ENCODE measurements at places on chromosomes 16 and 17.

DNA sequence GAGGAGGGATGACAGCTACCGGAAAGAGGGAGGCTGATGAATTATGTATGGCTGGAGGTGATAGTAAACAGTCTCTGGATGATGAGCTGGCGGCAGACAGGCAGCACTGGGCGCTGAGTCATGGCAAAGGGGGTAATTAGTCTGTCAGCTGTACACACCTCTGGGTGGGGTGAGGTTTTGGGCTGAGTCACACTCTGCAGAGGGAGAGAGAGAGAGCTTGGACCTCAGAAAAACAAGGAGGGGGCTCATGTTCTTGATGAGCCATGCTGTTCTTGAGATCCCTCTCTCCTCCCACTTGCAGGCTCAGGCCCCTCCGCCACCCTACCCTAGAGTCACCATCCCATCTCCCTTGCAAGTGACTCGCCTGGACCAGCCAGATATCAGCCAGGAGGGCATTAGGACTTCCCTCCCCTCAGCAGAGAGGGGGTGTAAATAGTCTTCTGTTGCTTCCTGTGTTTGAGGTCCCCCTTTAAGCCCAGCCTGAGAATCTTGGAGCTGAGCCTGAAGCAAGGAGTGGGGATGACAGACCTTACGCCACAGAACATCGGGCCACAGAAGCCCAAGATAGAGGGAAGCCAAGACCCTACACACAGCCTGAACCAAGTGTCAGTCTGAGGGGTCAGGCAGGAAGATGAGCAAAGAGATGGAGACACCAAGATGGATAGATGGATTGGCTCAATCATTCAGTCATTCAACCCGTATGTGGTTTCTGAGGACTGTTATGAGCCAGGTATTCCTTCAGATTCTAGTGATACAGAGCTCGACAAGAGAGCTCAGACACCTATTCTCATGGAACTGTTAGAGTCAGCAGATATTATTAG, 383.2 kb upstream of the CCL2 start:
- peak; percentile 30 for DNase-seq

DNA sequence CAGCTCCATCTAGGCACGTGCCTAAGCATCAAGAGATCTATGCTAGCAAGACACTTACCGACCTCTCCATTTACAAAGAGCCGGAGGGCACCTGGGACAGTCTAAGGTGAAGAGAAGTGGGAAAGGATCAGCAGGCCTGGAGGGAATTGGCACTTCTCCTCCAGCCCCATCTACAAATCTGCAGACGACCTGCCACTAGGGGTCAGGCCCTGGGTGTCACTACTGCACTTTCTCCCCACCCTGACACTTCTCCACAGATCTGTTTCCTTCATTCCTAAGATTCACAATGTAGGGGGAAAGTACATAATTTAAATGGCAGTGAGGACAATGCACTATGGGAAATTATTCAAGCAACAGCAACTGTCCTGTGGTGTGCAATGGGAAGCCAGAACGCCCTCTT, 8.1 kb downstream of the MKS1 start:
- no peak for DNase-seq

DNA sequence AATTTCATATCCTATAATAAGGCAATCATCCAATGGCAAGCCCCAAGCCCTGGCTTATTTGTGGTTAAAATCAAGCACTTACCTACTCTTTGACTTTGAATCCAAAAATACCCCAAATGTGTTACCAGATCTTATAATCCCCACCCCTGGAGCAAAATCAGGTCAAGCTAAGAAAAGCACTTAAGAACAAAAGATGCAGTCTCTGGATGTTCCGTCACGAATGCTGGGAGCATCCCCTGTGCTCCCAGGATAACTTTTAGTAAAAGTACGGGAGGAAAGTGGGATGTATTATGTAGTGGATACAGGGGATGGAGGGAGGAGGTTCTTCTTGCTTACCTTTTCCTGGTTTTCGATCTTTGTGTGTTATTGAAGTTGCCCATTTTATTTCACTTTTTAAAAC, 29.5 kb downstream of the SHISA9 start:
- DNase-seq: no peak

GRCh38 chr16:85789773-85790172, 9.6 kb downstream of the EMC8 start:
- no peak for DNase-seq

- no peak for DNase-seq
Observed at GRCh38 chr16:70472786-70473433, 18.5 kb downstream of the FCSK start.

- no peak for DNase-seq
Observed at GRCh38 chr17:19874256-19874655, 6.5 kb upstream of the ULK2 start.

DNA sequence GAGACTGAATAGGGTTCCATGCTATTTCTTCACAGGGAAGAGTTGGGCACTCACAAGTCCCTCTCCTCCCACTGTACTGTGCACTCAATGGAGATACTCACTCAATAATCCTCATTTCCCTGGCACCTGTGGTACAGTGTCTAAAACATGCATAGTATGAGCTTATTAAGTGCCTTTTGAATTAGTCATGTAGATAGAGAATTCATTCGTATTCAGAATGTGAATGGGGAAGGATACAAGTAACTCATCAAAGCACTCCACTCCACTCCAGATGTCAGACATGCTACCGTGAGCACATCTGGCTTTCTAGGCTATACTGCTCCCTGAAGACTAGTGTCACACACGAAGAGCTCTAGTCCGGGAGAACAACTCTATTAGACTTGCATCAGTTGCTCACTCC, 6.3 kb downstream of the C17orf75 start:
- DNase-seq: peak; percentile 97

DNA sequence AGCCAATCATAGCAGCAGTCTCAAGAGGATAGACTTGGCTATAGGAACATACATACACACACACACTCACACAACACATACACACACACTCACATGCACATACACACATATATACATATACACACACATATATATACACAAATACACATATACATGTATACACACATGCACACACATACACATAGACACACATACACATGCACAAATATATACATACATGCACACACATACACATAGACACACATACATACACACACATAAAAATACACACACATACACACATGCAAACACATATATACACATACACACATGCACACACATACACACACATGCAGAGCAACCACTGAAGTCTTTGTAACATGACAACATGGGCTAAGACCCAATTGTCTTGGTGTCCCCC, 19.7 kb downstream of the CBLN1 start:
- DNase-seq: no peak

DNA sequence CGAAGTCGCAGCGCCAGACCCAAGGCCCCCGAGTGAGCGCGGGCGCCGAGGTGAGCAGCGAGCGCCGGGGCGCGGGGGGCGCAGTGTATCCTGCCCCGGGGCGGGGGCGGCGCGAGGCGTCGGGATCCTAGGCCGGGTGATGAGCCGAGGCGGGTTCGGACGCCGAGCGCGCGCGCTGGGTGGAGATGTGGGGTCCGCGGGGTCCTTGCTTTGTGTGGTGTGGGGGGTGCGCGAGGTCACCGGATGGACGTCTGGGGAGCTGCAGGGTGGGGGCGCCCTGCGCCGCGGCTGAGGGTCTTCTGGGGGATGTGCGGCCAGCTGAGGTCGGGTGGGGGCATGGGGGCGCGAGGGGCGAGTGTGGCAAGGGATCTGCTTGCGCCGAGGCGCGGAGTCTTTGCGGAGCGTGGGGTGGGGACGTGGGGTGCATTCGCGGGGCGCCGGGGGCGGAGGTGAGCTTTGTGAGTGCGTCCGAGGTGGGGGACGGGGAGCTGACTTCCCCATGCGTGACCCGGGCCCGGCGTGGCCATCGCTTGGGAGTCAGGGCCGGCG, 560 bp downstream of the RAI1 start:
- DNase-seq: no peak

DNA sequence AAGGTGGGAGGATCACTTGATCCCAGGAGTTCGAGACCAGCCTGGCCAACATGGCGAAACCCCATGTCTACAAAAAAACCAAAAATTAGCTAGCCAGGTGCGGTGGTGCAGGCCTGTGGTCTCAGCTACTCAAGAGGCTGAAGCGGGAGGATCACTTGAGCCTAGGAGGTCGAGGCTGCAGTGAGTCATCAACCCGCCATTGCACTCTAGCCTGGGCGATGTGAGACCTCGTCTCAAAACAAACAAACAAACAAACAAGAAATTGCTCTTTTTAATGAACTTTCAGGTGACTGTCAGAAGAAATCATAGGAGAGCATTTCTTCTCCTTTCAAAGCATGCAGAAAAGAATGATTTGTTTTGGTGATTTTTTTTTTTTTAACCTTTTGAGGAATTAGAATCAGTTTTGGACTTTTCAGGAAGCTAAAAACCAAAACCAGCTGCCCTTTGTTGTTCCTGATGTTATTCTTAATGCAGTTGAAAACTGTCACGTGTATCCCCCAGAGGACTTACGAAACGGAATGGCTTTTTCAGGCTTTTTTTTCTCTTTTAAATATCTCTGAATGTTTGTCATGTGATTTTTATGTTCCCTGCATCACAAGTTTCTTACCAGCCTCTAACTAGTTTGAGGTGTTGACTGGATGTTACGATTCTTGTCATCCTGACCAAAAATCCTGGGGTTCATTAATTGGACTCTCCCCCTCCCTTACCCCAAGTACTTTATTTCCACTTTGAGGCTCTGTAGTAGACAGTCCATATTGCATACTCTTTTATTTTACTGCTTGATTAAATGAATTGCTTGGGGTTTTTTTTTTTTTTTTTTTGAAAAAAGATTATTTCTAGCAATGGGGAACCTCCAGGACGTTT, 34.1 kb downstream of the SNX29 start:
- peak; percentile 64 for DNase-seq

DNA sequence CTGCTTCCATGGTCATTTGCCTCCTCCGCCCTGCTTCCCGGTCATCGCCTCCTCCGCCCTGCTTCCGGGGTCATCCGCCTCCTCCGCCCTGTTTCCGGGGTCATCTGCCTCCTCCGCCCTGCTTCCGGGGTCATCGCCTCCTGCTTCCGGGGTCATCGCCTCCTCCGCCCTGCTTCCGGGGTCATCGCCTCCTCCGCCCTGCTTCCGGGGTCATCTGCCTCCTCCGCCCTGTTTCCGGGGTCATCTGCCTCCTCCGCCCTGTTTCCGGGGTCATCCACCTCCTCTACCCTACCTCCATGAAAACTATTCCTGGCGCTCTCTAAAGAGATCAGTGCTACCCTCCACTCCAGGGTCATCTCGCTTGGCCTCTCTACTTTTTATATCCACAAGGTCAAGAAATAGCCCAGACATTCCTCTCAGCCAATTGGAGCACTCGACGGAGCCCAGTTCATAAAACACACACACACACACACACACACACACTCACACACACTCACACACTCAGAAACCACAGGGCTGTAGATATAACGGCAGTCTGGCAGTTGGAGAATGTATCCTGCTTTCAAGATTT, 44.8 kb downstream of the TRARG1 start:
- no peak for DNase-seq

DNA sequence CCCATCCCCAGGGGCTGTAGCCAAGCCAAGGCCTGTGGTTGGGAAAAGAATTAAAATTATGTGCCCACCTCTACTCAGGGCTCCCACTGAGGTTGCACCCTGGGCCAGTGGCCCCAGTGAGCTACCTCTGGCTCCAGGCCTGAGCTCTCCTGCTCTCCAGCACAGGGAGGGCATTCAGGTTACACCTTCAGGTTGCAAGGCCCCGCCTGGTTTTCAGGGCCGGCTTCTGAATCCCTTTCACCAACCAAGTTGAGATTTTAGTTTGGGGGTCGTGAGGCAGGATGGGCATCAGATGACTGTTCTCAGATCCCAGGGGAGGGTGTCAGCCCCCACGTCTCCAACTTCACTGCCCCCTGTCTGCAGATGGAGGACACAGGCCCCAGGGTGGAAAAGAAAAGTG, 8.0 kb upstream of the KATNB1 start:
- no peak for DNase-seq

GRCh38 chr16:25570131-25570530, 121.6 kb upstream of the HS3ST4 start:
- DNase-seq: no peak

DNA sequence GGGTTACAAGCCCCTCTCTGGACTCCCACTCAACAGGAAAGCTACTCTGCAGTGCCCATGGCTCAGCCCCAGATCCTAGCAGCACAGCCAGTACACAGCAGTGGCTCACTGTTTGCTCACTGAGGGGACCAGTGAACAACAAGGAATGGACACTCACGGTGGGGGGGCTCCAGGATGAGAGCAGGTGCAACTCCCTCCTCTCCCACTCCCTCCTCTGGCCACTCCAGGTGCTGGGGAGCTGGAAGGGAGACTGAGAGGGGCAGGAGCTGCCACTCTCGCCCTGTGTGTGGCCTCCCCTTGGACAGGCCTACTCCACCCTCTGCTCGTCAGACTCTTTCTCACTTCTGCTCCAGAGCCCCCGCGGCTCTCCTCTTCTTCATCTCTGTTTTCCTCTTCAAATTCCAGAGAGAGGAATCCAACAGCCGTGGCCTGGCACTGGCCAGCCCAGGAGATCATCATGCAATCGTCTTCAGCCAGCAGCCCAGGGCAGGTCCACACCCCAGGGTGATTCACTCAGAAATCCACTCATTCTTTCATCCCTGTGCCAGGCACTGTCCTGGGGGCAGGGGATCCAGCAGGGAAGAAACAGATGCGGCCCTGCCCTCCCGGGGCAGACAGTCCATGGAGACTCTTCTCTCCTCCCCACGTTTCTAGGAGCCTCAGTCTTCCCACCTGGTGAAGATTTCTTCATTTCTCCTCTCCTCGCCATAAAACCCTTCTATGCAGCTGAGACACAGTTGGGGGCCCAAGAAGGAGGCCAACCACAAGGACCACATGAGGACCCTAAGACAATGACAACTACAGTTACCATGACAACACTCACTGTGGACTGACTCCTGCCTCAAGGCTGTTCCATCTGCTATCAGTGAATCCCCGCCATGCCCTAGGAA, 30.7 kb downstream of the CFAP20 start:
- DNase-seq: peak; percentile 67

GRCh38 chr16:81544261-81544660, 99.7 kb downstream of the CMIP start:
- no peak for DNase-seq

GRCh38 chr17:58760248-58760647, 4.6 kb downstream of the PPM1E start:
- DNase-seq: no peak

GRCh38 chr16:82625066-82625968, 1.5 kb upstream of the CDH13 start:
- no peak for DNase-seq

DNA sequence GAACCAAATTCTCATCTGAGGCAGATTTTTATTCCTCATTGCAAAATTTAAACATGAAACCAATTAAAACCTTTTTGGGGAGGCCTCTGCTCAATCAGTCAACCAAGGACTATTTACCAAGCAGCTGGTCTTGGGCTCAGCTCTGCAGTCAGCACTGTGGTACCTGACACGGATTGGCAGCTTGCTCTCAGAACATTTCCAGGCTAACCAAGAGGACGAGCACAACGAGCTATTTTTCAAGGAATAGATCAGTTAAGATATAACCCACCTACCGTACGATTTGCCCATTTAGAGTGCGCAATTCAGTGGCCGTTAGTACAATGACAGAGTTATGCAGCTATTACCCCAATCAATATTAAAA, 26.4 kb upstream of the KLHDC4 start:
- DNase-seq: no peak

DNA sequence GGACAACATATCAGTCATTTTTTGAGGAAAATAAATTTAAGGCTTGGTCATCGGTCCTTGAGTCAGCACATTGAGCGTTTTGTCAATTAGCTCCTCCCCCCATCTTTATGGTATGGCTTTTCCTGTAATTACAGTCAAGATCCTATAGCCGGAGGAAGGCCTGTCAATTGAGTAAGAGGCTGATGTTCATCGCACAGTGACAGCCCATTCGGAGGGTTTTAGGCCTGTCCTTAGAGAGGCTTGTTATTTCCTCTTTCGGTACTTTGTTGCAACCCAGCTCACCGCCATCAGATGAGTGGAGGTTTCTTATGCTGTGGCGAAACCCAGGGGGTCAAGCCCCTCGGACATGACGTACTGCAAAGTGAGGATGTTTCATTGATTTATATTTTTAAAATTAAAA, 395.2 kb downstream of the WWOX start:
- no peak for DNase-seq
